ENCODE measurements at places on chromosomes 12 and 14.

DNA sequence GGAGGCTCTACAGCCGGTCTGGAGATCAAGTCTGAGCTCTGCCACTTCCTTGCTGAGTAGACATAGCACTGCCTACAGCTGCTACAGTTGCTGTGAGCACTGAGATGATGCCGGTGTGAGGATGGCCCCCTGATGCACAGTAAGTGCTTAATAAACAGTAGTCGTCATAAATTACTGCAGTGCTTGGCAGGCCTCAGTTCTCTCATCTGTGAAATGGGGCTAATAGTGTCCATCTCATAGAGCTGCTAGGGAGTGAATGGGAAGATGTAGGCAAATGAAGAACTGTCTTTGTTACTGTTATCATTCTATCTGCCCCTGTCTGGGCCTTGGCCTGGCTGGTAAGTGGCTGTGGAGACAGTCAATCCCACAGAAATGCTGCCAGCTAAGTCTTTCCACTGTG, 124.3 kb downstream of the RBM19 start:
- no peak for DNase-seq

- peak; percentile 82 for DNase-seq
Measured at GRCh38 chr14:90060312-90060964, 1.4 kb upstream of the KCNK13 start.

DNA sequence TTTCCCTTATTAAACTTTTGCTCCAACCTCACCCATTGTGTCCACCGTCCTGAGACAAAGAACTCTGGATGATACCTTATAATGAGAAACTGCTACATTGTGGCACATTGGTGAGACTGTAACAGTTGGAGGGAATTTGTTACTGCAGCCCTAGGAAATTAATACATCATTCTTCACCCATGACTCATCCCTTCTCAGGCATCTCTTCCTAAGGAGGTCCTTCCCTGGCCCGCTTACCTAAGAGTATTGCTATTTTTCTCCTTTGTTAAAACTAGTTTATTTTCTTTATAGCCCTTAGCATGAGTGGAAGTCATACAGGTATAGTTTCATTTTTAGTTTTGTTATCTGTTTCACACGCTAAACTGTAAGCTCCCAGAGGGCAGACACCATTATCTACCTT, 87.1 kb downstream of the TMEM260 start:
- DNase-seq: no peak

DNA sequence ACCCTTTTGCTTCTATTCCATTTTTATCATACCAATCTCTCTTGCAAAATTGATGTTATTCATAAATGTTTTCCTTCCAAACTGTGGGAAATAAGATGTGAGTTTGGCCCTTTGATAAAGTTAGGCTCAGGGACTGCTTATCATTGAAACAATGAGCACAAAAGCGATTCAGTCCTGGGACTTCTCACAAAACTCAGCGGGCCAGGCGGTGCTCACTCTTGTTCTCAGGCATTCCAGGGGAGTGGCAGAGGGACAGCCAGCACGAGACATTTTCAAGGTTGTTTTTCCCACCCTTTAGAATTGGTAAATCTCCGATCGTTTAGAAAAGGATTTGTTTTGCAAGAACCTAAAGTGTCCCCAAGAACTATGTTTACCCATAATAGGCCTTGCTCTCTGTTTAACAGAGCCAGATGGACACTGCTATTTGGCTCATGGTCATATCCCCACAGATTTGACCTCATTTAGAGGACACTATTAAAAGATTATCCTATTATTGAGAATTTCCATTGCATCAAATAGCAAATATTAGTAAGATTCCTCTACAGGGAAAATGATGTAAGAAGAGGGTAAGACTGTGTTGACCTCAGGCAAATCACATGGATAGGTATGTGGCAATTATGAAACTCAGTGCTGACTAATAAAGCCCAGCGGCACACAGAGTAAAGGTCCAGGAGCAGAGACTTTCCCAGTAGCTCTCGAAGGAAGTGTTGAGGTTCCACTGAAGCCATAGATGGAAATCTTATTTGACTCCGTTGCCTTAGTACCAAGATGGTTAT, 102.7 kb upstream of the USP44 start:
- no peak for DNase-seq

DNA sequence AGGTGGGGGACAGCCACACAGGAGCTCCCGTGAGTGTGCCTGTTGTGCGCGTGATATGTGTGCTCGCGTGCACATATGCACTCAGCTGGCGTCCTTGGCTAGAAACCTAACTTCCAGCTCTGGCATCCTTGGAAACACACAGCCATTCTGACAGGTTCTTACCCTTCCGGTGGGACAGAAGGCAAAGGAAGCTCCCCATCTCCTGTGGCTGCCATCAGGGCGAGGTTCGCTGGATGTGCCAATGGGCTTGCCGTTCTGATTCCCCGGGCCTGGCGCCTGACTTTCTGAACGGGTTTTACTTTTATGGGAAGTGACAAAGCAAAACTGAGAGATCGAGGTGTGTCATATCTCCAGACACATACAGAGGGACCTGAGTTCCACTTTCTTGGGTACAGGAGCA, 124.7 kb downstream of the PAPOLA start:
- DNase-seq: peak; percentile 52

DNA sequence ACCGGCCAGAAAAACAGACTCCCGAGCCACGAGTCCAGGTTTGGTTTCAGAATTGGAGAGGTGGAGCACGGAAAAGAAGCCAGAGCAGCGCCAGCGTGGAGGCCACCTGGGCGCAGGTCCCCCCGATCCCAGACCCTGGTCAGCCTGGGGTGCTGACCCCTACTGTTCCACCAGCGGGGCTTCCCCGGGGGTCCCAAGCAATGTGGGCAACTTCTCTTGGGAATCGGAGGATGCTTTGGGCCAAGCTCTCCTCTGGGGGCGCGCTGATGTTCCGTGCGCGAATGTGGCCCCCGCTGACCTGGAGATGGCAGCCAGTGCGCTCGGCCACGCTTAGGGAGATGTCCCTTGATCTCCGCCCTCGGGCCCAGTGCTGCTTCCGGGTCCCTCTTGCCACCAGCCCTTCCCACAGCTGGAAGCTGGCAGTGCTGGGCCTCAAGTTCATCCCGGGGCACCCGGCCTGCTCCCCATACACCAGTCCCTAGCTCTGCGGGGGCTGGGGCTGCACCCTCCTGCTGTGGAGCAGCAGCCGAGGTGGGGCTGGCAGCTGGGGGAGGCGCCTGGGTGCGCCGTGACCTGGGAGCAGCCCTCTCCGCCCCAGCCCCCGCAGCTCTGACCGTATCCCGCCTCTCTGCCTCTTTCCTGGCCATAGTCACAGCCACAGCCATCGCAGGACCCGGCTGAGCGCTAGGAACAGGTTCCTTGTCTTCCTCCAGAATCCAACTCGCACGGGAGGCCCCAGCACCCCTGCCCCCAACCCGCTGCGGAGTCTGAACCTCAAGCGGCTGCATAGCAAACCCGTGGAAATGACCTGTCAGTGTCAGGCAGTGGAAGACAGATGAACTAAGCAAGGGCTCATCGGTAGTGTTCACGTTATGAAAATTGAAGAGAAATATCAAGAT, 91.2 kb downstream of the RCOR1 start:
- no peak for DNase-seq

DNA sequence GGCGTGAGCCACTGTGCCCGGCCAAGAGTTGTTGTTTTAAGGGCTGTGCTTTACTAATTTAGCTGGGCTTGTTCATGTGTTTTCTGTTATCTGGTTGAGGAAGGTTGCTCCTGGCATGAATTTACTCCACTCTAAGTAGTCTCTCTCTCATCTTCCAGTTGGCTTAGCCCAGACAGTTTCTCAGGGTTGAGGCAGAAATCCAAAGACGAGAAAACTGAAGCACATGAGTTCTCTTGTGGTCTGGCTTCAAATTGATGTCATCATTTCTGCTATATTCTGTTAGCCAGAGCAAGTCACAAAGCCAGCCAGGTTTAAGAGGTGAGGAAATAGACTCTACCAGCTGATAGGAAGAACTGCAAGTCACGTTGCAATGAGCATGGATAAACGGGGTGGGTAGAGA, 57.9 kb downstream of the E2F7 start:
- no peak for DNase-seq

DNA sequence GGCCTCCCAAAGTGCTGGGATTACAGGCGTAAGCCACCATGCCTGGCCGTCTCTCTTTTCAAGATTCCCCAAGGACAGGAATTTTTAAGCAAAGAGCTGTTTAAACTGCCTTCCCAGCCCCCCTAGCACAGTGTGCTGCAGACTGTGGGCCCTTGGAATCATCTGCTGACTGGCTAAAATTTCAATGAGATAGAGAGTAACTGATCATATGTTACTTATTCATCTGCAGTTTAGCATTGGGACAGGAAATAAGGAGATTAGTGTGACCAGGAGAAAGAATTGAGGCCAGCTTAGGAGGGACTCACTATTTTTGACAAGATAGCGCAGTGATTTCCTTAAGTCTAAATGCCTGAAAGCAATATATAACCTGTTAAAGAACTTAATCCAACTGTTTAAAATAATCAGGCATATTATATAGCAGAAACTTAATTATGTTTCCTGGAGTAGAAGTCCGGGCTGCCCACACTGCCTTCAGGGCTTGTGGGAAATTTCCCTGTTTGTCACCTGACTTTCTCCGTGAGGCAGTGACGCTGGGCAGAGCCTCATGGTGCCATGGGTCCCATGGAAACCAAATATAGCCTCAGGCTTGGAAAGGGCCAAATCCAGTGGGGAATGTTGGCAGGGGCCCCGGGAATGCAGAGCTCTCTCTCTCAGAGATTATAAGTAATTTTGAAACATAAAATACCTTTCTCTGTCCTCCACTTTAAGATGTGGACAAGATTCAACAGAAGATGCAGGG, 22.8 kb upstream of the CEBPE start:
- DNase-seq: no peak

DNA sequence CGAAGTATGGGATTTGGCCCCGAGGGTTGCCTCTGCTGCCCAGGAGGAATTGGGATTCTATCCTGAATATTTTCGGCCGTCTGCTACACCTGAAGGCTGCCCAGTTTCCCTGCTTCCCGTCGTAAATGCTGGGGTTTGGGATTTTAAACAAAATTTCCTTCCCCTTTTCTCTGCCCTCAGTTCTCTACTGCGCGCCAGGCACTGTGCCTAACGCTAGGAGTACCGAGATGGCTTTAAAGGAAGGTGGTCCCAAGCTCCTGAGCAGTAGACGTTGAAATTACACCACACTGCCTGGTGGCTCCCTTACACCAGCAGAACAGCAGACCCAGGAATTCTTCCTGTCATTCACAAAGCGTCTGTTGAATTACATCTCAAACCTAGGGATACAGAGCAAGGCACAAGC, 566 bp upstream of the PRDM4 start:
- no peak for DNase-seq

DNA sequence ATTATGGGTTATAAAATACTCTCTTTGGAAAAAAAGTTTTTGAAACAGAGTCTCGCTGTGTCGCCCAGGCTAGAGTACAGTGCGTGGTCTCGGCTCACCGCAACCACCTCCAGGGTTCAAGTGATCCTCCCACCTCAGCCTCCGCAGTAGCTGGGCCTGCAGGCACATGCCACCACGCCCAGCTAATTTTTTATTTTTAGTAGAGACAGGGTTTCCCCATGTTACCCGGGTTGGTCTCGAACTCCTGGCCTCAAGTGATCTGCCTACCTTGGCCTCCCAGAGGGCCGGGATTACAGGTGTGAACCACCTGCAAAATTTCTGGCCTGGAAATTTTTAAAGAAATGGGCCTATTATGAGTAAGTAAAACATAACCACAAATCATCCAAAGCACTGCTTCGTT, 3.8 kb downstream of the USP15 start:
- no peak for DNase-seq

DNA sequence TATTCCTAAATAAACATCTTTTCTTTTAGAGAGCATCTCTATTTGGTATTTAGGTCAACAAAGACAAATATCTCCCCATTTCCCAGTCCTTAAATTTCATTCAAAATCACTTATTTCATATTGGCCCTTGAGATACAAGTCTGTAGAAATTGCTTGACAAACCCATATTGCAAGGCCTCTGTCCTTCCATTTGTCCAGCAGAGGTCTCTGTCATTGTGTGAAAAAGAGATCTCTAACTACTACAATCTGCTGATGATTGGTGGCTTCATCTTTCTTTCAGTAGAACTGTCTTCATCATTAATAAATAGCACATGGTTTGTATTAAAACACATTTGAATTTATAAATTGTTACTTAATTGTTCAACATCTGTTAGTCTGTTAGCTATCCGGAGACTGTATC, 252.6 kb downstream of the ACSS3 start:
- no peak for DNase-seq

GRCh38 chr12:58766513-58766870, 153.8 kb downstream of the LRIG3 start:
- DNase-seq: no peak

DNA sequence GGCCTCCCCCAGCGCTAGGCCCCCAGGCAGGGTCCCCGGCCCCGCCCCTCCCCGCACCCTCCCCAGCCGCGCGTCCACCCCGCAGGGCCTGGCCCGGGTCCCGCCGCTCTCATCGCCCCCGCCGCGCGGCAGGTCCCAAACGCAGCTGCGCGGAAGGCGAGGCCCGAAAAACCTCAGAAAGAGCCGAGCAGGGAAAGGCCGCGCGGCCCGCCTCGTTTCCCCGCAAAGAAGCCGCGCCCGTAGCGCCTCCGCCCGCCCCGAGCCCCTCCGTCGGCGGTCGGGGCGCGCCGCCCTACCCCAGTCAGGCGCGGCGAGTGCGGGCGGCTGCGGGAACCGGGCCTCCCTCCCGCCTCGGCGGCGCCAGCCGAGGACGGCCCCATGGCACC, 324 bp downstream of the POLE start:
- no peak for DNase-seq

GRCh38 chr12:123601602-123602489, at the start of gene DDX55:
Gene DDX55 (plus strand): TSS chr12:123602099. CDS start chr12:123602149, 50 bp downstream.
- DNase-seq: peak; percentile 93

DNA sequence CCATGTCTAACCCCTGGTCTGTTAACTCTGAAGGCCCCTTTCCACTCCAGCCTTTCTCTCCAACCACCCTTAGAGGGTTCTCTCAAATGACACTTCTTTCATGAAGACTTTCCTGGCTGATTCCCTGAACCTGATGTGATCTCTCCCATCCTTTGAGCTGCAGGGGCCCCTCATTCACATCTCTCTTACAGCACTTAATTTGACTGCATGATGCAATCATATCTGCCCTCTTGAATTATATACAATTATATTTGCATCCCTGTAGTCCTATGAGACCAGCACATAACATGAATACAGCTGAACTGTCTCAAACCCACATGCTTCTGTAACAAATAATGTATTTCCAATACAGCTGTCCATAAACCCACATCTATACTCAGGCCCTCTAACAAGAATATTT, 56.4 kb downstream of the PPP2R5E start:
- DNase-seq: no peak

DNA sequence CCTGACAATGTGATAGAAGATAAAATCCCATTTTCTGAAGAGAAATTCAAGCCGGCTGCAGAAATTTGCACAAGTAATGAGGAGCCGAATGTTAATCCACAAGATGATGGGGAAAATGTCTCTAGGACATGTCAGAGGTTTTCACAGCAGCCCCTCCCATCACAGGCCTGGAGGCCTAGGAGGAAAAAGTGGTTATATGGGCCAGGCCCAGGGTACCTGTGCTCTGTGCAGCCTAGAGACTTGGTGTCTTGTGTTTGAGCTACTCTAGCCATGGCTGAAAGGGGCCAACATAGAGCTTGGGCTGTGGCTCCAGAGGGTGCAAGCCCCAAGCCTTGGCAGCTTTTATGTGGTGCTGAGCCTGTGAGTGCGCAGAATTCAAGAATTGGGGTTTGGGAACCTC, 7.4 kb downstream of the LACRT start:
- DNase-seq: peak; percentile 6
